ENCODE measurements at places on chromosomes 16 and 17.

DNA sequence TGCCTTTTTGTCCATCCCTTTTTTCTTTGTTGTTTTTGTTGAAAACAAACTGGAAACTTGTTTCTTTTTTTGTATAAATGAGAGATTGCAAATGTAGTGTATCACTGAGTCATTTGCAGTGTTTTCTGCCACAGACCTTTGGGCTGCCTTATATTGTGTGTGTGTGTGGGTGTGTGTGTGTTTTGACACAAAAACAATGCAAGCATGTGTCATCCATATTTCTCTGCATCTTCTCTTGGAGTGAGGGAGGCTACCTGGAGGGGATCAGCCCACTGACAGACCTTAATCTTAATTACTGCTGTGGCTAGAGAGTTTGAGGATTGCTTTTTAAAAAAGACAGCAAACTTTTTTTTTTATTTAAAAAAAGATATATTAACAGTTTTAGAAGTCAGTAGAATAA lies 4.9 kb downstream of the SOX9 start:
- DNase-seq: no peak

DNA sequence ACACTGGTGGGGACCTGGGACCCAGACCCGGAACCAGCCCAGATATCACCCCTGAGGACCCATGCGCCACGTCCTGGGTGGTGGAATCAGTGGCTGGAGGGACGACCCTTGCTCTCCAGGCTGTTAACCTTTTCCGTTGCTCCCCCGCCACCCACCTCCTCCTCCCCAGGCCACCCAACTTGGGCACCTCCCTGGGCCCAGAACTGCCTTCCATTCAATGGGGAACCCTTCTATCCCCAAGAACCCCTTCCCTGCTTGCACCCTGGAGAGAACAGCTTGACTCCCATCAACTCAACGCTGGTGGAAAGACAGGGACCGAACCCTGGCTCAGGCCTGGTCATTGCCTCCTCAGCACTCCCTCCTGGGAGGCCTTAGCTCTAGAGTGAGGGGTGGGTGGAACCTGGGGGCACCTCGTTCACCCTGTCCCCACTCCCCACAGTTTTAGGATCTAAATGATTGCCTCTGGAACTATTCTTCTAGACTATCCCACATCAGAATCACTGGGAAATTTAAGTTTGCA lies 5.7 kb upstream of the IL32 start:
- no peak for DNase-seq

GRCh38 chr17:82933911-82934310 lies 94.1 kb upstream of the ZNF750 start:
- DNase-seq: no peak

GRCh38 chr17:80712089-80712488 lies 167.5 kb downstream of the RPTOR start:
- DNase-seq: no peak

DNA sequence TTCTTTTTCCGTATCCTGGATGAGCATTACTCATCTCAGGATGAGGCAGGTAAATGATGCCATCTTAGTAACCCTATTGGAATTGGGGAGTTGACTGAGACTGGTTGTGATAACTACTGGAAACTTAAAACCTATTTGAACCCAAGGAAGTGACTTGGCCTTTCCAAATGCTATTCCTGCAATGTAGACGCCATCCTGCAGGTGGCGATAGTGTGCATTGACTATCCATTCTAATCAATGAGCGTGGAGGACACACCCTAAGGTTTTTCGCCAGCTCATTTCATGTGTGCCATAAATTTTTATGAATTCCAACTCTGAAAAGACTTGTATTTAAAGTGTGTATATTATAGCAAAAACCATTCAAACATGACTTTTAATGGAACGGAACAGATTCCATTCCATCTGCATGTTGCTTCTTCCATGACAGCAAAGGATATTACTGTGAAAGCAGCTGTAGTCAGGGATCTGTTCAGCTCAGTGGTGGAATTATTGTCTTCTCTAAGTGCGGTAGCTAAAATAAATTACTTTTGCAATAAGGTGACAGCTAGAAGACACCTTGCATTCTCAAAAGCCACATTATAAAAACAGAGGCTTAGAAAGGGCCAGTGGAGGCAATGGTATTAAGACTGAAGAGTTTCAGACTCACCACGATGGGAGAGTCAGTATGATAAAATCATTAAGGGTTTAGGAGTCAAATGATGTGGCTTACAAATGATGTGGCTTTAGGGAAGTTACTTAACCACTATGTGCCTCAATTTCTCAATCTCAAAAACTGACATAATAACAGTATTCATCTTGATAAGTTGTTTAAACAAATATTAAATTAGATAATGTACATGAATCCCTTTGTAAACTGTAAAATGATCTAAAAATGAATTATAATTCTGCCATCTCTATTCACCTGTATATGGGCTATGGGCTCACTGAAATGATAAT lies 55.5 kb downstream of the SYT17 start:
- no peak for DNase-seq

DNA sequence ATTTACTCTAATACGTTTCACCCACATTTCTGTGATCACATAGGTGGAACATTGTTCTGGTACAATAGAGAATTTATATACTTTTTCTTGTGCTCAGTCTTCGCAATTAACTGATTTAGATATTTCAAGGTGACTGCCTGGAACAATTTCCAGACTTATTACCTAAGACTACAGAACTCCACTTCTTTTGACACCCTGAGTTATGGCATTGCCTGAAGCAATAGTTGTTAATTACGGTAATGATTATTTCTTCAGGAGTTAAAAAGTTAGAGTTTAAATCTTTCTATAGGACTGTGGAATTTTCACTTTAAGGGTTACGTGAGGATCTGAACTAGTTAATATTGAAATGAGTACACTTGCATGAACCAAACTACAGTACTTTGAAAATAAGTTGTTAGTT lies 74.8 kb downstream of the MAP2K6 start:
- no peak for DNase-seq

- DNase-seq: no peak
Observed at GRCh38 chr17:1039511-1040215, 42.7 kb downstream of the TIMM22 start.

DNA sequence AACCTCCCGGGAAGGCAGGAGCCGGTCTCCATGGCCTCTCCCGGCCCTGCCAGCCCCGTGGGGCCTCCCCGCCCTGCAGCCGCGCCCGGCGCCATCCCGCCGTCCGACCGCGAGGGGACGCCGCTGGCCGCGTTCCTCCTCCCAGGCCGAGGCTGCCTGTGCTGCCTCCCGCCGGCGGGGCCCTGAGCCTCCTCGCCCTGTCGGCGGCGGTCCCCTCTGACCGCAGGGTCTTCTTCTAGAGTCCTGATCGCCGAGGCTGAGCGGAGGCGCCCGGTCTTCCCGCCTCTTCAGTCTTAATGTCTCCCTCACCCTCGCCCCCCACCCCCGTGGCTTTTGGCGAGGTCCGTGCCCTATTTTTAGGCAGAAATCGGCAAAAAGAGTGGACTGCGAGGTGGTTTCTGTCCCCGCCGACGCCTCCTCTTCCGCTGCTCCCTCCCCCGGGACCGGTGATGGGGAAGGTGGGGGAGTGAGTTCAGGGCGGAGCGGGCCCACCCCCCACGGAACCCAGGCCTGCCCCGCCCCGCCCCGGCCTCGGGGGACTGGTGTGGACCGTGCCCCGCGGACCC lies 794 bp upstream of the CPNE7 start:
- DNase-seq: peak; percentile 29

DNA sequence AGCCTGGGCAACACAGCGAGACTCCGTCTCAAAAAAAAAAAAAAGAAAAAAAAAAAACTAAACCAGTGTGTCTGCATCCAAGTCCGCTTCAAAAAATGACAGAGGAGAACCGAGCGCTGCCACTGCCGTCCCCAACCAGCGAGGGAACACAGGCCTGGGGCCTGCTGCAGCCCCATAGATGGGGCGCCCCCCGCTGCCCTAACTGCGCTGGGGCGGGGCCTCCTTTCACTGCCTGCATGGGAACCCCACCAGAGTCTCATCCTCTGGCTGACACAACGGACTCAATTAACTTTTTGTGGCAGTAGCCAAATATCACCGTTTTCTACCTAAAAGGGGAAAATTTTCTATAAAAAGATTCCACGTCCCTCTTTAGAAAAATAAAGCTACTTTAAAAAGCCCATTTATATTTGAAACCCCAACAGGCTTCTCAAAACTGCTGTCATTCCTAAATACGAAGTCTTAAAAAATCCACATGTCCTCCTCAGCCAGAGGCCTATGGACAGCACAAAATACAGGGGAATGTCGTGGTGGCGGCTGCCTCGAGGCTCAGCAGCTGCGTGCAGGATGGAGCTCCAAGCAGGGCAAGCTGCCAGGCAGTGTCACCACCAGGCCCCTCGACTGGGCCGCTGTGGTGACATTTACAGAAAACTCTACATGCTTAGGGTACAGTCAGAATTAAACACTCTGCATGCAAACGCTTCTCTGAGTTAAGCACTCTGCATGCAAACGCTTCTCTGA lies 30.3 kb downstream of the KLHDC4 start:
- DNase-seq: no peak

DNA sequence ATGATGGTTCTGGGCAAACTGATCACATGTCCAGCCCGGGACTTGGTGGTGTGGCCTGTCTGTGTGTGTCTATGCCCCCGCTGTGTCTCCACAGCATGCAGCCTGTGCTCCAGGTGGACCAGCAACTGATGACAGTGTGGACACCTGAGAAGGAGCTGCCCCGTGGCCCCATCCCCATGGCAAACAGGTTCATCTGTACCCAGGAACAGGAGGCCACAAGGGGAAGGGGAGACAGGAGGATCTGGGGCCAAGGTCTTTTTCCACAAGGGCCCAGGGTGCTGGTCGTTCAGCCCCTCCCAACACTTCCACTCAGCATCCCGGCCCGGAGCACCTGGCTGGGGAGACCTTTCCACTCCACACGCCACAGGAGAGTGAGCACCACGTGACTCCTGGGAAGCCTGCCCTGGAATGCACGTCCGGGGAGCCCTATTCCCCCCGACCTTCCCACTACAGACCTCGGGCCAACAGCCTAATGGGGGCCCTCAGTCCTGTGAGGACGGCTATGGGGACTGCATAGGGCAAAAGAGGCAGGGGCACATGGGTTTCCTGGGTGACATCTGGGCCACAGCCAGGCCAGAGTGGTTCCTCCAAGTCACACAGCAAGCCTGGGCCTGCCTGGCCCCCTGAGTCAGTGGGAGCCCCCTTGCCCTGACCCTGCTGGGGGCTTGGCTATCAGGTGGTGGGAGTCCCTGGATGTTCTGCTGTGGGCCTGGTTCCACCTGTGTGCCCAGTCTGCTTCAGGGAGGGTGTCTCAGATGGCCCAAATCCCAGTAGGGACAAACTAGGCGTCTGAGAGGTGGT lies 20.8 kb upstream of the NXPH3 start:
- DNase-seq: no peak

GRCh38 chr17:61385577-61386236 lies 13.9 kb upstream of the TBX2 start:
- DNase-seq: no peak

GRCh38 chr16:56192986-56193945 lies 2.0 kb downstream of the GNAO1 start:
- DNase-seq: no peak
